ENCODE measurements at places on chromosomes 1 and 21.

- DNase-seq: peak; percentile 10
Measured at GRCh38 chr1:20280341-20280740, 10.3 kb upstream of the VWA5B1 start.

- no peak for DNase-seq
Measured at GRCh38 chr1:228096416-228097332, 6.5 kb downstream of the C1orf35 start.

GRCh38 chr1:8474369-8474768, 156.5 kb downstream of the SLC45A1 start:
- no peak for DNase-seq

DNA sequence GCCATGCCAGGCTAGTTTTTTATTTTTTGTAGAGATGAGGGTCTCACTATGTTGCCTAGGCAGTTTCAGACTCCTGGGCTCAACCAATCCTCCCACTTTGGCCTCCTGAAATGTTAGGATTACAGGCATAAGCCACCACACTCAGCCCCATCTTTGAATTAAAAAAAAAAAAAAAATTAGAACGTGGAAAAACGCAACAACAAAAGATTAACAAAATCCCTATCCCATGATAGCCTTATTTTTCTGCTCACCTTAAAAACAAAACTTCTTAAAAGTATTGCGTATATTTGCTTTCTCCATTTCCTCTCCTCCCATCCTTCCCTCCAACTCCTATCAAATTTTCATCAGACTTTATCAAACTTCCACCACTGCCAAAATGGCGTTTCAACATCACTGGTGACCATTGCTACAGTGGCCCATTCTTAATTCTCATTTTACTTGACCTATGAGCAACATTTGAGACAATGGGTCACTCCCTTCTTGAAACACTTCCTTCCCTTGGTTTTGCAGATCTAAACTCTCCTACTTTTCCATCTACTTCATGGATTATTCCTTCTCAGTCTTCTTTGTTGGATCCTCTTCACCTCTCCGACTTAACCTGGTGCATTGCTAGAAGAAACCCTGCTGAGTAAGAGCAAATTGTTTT, 579 bp upstream of the ZNF684 start:
- DNase-seq: peak; percentile 41

GRCh38 chr1:192654591-192655251, 18.8 kb downstream of the RGS13 start:
- DNase-seq: peak; percentile 93

- DNase-seq: peak; percentile 65
Measured at GRCh38 chr1:94298861-94299260, 61.5 kb upstream of the ARHGAP29 start.

DNA sequence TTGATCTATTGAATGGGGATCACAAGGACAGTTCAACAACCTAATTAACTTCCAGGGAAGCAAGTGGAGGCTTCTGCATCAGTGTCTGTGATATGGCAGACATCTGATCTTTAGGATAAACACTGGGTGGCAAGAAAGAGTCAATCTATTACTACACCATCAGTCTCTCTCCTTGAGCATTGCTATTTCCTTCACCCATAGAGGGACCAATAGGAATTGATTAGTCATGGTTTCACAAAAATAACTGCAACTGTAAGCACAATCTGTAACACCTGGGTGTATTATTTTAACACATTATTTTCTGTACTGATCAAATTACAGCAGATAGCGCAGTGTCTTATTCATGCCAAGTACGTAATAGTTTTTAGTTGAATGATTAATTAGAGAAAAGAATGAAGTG, 50.3 kb downstream of the USP24 start:
- no peak for DNase-seq

- DNase-seq: no peak
Measured at GRCh38 chr1:7710859-7711258, 60.2 kb upstream of the VAMP3 start.

GRCh38 chr1:160708118-160708517, 3.5 kb downstream of the CD48 start:
- DNase-seq: no peak

DNA sequence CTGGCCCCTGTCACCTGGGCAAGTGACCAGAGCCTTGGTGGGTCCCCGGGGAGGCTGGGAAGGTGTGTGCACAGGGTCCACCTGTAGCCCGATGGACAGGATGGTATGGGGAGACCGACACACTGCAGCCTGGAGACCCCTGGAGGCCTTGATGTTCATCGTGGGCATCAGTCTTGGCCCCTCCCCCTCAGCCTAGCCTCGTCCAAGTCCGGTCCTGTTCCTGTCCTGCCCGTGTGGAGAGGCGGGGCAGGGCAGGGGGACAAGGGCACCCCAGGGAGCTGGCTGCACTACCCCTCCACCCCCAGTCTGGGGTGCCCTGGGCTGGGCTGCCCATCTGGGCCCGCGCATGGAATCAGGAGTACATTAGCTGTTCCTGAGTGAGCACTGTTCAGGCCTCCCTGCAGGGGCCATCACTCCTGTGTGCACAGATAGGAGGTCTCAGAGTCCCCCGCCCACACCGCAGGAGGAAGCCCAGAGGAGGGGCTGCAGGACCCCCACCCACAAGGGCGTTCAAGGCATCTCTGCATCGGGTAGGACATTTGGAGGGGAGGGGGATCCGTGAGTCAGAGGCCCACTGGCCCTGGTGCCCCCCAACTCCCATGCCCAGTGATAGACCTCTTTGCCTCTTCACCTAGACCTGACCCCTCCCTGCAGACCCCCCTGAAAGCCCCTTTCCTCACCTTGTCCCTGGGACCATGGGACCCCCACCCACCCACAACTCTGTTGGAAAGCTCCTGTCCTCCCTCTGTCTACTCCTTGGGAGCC, 63.2 kb downstream of the WNT9A start:
- DNase-seq: no peak

- peak; percentile 17 for DNase-seq
Measured at GRCh38 chr1:98119796-98120195, 199.0 kb upstream of the DPYD start.

DNA sequence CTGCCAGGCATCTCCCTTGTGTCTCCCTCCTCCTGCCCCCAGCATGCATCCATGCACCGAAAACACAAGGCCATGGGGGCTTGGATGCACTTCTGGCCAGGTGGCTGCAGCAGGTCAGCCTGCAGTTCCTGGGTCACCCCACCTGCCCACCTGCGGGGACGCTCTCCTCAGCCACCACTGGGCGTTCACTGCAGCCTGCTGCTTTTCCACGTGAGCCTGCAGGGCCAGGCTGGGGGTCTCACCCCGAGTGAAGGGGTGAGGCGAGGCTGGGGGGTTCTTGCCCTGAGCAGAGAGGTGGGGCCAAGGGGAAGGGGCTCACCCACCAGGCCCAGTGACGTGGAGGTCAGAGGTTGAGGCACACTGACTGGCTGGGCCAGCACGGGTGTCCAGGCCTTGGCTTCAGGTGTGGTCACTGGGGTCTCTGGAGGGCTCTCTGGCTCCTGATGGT, 64.6 kb downstream of the WNT9A start:
- no peak for DNase-seq

- peak; percentile 59 for DNase-seq
Measured at GRCh38 chr1:9169601-9170137, 40.8 kb upstream of the GPR157 start.

- DNase-seq: peak; percentile 6
Measured at GRCh38 chr1:196910215-196910614, 22.4 kb downstream of the CFHR4 start.

GRCh38 chr1:22749919-22750684, 39.5 kb downstream of the EPHB2 start:
- peak; percentile 93 for DNase-seq

DNA sequence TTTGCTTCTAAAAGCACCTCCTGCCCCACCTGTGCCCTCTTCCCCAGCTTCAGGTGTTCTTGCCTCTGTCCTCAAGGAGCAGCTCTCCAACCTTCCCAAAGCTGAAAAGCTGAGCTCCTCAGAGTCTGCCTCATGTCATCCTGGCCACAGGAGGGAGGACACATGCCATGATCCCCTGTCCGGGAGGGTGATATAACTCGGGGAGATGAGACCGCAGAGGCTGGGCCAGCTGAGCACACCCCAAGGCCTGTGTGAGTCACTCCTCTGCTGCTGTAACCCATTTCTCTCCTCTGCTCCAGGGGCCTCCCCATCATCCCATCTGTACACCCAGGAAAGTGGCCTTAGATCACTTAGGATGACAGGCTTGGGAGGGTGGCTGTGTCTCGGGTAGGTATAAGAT, 49.8 kb downstream of the EPHB2 start:
- DNase-seq: peak; percentile 46

DNA sequence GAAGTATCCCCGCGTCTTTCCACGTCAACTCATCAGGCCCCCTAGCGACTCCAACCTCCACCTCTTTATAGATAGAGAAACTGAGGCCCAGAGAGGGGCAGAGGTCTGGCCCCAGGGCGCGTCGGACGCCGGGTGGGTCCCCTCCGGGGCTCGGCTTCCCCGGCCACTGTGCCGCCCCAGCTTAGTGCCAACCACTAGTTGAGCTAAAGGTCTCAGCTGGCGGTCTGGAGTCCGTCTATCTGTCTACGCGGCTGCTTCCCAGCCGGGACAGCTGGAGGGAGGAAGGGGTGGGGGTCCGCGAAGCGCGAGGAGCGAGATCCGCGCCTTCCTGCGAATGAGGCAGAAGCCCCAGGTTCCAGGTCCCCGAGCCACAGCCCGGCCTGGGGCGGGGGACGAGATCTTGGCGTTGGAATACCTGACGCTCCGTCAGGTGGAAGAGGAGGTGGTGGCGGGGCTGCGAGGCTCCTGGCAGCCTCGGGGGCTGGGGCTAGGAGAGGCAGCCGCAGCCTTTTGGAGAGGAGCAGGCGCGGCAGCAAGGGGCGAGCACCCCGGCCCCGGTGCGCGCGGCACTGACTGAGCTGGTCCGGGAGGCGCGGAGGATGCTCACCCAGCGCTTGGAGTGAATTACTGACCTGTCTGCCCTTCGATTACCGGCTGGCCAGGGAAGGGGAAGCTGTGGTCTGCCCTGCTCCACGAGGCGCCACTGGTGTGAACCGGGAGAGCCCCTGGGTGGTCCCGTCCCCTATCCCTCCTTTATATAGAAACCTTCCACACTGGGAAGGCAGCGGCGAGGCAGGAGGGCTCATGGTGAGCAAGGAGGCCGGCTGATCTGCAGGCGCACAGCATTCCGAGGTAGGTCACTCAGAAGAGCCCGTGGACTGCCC, 937 bp downstream of the PODN start:
- DNase-seq: no peak

DNA sequence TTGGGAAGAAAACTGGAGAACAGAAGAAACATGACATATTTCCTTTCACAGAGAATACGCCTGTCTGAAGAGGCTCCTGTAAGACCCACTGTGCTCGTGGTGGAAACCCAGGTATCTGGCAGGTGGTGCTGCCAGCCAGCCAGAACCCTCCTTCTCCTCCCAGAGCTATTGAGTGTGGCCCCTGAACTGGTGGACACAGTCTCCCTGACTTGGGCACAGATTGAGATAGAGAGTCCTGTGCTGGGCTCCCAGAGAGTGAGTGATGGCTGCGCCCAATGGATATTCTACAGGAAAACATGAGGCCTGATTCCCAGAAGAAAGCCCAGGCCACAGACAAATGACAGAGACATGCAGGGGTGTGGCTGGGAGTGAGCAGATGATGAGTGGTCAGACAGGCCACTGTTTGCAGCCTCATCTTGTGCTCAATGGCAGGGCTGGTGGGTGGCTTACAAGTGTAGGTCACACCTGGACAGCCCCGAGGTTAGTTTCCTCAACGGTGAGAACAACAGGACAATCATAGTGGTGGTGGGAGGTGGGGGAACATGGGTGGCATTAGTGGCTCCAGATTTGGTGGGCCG, 127.9 kb downstream of the PTPRU start:
- DNase-seq: no peak

- no peak for DNase-seq
Measured at GRCh38 chr1:245652660-245653427, 498.1 kb downstream of the KIF26B start.

- DNase-seq: no peak
Measured at GRCh38 chr1:40595623-40596022, 64.2 kb downstream of the ZNF684 start.

DNA sequence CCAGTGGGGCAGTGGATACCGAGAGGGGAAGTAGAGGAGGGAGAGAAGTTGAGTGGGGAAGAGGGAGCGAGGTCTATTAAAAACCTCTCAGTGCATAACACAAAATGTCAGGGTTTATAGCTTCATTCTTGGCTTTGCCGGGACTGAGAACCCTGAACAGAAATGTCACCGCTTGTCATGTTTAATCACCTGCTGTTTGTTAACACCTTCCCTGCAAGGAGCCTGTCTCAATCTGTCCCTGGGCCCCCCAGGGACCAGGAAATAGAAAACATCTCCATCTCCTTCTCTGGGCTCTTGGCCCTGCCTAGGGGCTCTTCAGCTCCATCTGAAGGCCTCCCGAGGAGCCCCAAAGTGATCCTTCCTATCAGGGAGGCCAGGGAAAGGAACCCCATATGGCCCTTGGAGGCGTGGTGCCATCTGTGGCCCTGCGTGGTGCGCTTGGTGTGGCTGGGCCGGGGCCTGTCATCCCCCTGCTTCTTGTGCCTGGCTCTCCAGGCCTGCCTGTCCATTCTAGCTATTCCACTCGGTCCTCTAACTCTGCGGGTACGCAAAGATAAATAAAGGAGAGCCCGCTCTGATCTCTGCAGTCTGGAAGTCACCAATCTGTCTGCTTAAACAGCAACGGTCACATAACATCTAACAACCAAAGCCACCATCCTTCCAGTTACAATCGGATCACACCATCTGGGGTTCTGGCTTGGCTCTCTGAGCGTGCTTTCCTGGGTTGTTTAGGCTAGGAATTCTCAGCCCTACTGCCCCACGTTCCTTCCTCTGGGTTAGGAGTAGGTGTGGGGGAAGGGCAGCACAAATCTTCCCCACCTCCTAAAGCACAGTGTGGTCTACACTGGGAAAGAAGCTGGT, 113.8 kb downstream of the CASZ1 start:
- no peak for DNase-seq

DNA sequence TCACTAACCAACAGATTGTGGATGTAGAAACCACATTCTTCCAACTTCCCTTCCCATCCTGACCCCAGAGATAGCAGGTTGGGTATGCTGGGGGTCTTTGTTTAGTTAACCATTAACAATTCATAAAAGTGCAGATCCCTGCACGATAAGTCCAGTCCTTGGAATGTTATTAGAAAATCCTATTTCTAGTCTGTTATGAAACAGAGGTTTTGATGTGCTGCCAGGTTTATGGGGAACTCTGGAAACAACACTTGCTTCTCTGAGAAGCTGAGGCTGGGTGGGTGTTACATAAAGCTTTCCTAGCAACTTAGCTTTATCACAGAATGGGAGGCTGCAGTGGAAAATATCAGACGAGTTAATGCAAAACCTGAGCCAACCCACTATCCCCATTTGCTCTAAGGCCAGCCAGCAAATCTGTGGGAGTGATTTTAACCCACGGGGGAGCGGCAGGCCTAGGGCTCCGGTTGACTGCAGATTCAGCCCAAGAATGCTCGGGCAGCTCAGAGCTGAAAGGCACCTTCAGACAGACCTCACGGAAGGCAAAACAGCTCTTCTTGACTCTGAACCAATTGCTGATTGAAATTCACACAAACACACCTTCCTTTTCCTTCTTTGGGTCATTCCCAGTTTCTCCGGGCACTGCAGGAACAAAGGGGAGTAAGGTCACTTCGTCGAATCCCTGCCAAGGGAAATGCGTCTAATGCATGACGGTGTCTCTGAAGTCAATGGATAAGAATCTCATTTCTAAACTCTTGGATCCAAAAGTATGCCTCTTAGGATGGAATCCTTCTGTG, 111.7 kb upstream of the IRF2BP2 start:
- DNase-seq: peak; percentile 97
